Tracheal epithelial cell (primary cell): ENCODE measurements at places on chromosomes 12 and 14. TPM values are rescaled to one million over a fixed set of nuclear protein-coding genes. Genes with fewer than 3 reads are reported as not detected.

The KIF26A gene
- 0.48 and 1.3 TPM in 2 replicates for total RNA-seq

The TSHR gene
- total RNA-seq: not detected in 2 replicates

The SOAT2 gene
- total RNA-seq: not detected in 2 replicates

The FLRT2 gene
- total RNA-seq: 3.4 and 10.6 TPM in 2 replicates

The RNASE2 gene
- total RNA-seq: not detected in 2 replicates

The PZP gene
- total RNA-seq: not detected in 2 replicates

The RFLNA gene
- 12.0 TPM in 1 of 2 replicates, not detected in the other for total RNA-seq

The KLHL33 gene
- total RNA-seq: not detected in 2 replicates

The LRFN5 gene
- total RNA-seq: under 0.01 TPM in 1 of 2 replicates, not detected in the other

The RTL1 gene
- not detected in 2 replicates for total RNA-seq

The OVCH1 gene
- total RNA-seq: under 0.01 TPM in 1 of 2 replicates, not detected in the other

The TEP1 gene
- total RNA-seq: 15.6 and 17.6 TPM in 2 replicates

The TAC3 gene
- not detected in 2 replicates for total RNA-seq

The MANSC1 gene
- total RNA-seq: 0.24 and 2.6 TPM in 2 replicates

The IFT43 gene
- total RNA-seq: 21.0 and 25.2 TPM in 2 replicates

The RBP5 gene
- not detected in 2 replicates for total RNA-seq

The FITM1 gene
- total RNA-seq: under 0.01 and 0.24 TPM in 2 replicates

The BEST3 gene
- total RNA-seq: under 0.01 TPM in 1 of 2 replicates, not detected in the other

The GLIPR1L1 gene
- total RNA-seq: not detected in 2 replicates

The RPL6 gene
- 1,157 and 1,403 TPM in 2 replicates for total RNA-seq

The CELA1 gene
- total RNA-seq: not detected in 2 replicates

The SLC17A8 gene
- not detected in 2 replicates for total RNA-seq

The CCDC177 gene
- not detected in 2 replicates for total RNA-seq

The ADSS1 gene
- 8.7 and 18.8 TPM in 2 replicates for total RNA-seq

The FOXG1 gene
- not detected in 2 replicates for total RNA-seq

The LYZ gene
- not detected in 2 replicates for total RNA-seq

The OTOGL gene
- total RNA-seq: not detected in 2 replicates

The WNT1 gene
- total RNA-seq: not detected in 2 replicates

The P2RX2 gene
- not detected in 2 replicates for total RNA-seq

The FERMT2 gene
- 17.1 and 39.3 TPM in 2 replicates for total RNA-seq
